RKO (cell line): ENCODE measurements at places on chromosomes 3 and 15.

DNA sequence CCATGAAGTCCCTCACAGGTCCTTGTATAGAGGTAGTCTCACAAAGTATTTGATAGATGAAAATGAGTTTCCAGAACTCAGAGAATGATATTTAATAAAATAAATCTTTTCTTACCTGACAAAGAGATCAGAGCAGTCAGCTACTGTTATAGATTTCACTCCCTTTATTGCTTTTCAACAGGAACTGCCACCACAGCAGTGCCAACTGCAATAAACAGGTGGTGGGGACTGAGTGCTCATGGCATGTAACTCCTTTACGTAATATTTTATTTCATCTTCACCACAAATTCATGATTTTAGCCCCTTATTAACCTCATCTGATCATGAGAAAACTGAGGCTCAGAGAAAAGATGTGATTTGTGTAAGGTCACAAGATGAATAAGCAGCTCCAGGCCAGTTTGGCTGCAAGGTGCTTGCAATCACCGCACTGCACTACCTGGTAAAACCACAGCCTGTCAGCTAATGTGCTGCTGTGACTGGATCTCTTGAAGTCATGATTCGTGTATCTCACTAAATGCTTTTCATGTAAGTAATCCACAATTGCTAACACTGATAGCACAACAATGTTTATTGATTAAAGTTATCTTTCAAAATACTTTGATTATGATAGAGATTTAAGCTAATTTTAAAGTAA is 78.8 kb downstream of the WNT5A start:
- DNase-seq = no peak

DNA sequence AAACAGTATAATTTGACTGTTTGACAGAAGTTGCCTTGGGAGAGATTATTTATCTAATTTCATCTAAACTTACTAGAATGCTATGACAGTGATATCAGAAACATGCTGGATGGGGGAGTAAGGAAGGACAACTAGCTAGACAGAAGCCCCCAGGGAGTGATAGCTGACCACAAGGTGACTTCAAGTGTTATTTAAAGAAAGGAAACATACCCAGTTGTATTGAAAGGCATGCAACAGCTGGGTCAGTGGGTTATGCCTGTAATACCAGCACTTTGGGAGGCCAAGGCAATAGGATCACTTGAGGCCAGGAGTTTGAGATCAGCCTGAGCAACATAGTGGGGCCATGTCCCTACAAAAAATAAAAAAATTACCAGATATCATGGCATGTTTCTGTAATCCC is 69.6 kb downstream of the SLC49A4 start:
- no peak for DNase-seq

- no peak for DNase-seq
Observed at GRCh38 chr15:68334661-68335124, 57.1 kb downstream of the FEM1B start.

- DNase-seq = no peak
Observed at GRCh38 chr3:125960456-125961288, 8.3 kb upstream of the ROPN1B start.

DNA sequence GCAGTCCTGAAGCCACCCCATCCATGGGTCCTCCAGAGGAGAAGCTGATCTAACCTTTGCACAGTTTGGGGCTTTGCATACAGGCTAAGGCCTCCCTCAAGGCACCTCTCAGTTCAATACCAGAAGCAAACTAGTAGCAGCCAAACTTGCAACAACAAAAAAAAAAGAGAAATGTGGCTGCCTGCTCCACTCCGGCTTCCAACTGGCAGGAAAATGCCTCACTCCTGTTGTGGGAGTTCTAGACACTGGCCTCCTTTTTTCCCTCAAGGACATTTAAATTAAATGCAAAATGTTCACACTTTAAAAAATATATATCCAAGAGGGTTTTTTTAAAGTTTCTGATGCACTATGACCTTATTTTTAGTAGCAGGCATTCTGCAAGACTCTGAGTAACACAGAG is 216.0 kb upstream of the TPM1 start:
- DNase-seq = no peak

DNA sequence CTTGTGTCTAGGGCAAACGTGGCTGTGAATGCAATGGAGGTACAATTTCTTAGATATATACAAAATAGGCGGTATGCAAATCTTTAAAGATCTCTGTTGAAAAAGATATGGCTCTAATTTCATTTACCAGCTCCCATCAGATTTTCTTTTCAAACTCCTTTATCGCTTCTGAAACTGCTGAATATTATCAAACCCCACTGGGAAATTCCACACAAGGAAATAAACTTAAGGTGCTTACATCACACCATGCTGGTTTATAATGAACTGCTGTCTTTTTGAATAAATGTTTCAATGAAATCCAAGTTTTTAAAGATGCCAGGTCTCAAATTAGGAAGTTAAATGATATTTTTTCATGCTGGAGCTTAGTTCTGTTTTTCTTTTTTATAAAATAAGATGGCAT is 102.5 kb upstream of the ICE2 start:
- no peak for DNase-seq

DNA sequence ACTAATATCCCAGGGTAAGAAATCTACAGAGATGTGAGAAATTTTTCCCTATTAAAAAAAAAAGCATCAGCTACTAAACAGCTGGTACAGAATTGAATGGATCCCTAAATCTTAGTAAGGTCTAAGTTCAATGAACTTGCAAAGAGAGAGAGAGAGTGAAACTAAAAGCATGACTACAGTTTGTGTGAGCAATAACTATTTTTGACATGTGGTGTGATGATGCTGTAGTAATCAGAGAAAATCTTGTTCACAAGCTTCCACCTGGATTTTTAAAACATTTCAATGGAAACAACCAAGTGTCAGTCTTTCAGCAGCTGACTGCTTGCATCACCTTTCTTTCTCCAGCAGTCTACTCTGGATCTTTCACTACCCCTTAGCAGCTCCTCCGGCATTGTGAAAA is 45.2 kb upstream of the ABI3BP start:
- no peak for DNase-seq

GRCh38 chr3:197687570-197687969 is 49.1 kb downstream of the RUBCN start:
- no peak for DNase-seq

- peak; percentile 94 for DNase-seq
Observed at GRCh38 chr3:4980229-4981203, 1.3 kb downstream of the BHLHE40 start.

- DNase-seq = no peak
Observed at GRCh38 chr15:63050731-63051155, 8.2 kb downstream of the TPM1 start.

DNA sequence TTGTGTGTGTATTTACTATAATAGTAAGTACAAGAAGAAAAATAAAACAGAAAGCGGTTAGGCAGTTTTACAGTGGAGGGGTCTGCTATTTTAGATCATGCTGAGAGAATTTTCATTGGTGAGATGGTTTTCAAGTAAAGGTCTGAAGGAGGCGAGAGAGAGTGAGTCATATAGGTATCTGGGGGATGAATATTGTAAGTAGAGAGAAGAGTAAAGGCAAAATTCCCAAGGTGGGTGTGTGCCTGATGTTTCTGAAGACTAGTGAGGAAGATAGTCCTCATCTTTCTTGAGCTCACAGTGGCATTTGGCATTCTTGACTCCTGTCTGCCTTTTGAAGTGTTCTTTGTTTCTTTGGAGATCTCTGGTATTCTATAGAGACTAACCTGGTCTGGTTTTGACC is 38.6 kb downstream of the CRYBG3 start:
- no peak for DNase-seq
